ENCODE measurements at places on chromosomes 4 and X.

DNA sequence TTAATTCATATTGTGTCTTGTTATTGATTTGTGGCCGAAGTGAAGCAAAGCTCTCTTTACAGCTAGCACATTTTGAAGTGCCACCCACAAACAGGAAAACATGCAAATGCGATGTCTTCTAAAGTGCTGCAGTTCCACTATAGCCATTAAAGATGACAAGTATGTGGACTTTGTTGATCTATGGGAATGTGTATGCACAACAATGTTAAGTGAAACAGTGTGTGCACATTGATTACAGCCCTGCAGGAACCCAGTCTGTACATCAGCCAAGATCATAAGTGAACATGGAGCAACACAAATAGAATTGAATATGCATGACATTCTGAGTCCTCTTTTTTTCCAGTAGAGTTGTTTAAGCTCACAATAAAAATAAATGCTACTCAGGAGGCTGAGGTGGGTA lies 43.0 kb downstream of the TFDP3 start:
- DNase-seq: no peak

DNA sequence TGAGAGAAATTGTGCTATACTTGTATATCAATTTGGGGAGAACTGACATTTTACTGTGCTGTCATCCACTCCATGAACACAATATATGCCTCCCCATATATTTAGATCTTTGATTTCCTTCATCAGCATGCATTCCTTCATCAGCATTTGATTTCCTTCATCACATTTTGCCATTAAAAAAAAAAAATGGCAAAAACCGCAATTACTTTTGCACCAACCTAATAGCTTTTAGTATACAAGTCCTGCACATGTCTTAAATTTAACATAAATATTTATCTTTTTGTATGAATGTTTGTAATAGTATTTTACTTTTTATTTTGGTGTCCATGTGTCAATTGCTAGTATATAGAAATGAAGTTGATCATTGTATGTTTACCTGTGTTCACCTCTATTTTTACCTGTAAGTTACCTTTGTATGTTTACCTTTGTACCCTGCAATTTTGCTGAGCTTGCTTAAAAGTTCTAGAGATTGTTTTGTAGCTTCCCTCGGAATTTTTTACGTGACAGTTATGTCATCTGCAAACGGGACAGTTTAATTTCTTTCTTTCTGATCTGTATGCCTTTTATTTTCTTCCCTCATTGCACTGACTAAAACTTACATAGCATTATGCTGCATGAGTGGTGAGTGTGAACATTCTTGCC lies 86.2 kb downstream of the CPEB2 start:
- DNase-seq: no peak

- DNase-seq: no peak
Observed at GRCh38 chr4:182265881-182266280, 22.7 kb downstream of the TENM3 start.

- no peak for DNase-seq
Observed at GRCh38 chr4:37393321-37393720, 148.8 kb downstream of the NWD2 start.

DNA sequence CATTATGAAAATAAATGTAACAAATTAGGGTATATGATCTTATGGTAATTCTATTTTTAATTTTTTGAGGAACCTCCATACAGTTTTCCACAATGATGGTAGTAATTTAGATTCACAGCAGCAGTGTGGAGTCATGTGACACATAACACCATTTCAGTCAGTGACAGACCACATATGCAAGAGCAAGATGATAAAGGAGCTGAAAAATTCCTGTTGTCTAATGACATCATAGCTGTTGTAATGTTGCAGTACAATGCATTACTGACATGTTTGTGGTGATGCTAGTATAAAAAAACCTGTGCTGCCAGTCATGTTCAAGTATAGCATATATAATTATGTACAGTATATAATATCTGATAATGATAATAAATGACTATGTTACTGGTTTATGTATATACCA lies 28.5 kb downstream of the EMCN start:
- no peak for DNase-seq

DNA sequence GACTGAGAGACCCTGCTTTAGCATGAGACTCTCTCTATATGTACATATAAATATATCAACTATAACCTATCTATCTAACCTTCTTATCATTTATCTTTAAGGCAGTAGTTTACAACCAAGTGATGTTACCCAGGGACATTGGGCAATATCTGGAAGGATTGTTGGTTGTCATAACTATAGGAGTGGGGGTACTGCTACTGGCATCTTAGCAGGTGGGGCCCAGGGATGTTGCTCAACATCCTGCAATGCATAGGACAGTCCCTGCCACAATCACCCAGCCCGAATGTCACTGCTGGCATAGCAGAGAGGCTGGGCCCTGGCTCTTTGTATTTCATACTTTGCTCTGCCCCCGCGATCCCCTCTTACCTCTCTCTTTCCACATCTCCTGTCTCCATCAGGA lies 397.7 kb downstream of the IL15 start:
- DNase-seq: no peak

DNA sequence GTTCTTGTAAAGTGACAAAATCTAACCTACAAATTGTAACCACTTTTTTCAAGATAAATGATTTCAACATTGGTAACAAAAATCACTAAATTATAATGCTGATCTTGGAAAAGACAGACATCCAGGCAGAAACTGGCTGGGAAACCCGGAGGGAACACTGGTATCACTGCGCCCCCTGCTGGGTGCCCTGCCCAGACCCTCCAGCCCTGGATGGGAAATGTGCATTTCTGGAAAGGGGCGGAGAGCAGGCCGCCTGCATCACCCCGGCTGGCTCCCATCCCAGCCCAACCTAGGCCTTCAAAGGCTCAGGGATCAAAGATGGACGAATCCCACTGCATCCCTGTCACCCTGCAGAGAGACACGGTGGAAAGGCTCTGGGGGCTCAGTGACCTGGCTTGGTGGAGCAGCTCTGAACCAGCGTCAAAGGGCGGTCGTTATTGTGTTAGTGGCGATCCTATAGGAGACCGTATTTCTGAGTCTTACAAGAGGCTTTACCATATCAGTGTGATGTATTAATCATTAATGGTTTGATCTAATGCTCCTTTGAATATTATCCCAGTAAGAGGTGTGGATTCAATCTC lies 37.3 kb downstream of the ACOX3 start:
- DNase-seq: peak; percentile 59

- DNase-seq: no peak
Observed at GRCh38 chr4:180120068-180120467, 2123.1 kb upstream of the TENM3 start.

- no peak for DNase-seq
Observed at GRCh38 chr4:87042221-87042620, 107.4 kb downstream of the AFF1 start.

DNA sequence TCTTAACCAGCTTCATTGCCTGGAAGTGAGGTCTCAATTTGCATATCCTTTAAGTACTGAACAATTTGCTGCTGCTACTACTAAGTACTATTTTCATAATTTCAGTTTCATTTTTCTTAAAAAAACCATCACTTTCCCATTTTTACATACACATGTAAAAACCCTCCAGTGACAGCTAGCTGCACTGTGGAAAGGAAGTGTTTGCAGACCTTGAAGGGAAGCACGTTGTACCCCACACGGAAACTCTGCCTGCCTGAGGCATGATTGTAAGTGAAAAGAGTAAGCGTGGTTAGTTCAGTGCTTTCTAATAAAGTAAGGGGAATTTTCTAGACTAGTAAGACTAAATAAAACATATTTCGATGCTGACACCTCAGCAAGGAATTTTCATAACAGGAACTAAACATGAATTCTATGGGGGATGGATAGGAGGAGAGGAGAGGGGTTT lies 103.6 kb downstream of the RAPGEF2 start:
- no peak for DNase-seq

GRCh38 chr4:123379392-123379791 lies 17.2 kb upstream of the SPRY1 start:
- no peak for DNase-seq

DNA sequence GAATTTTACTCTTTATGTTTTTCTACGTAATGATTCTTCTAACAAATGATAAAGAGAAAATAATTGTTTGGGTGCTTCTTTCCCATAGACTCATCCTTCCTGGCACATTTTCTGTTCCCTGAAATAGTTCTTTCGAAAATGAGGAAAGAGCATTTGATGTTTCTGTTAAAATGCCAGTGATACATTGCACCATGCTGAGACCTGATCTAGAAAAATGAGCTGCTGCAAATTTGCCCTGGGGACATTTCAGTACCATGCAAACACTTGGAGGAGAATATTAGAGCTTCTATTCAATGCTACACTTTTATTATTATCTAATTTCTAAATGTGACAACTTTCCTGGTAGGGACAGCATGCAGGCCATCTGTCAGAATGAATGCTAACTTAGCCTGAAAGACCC lies 83.3 kb downstream of the C4orf33 start:
- no peak for DNase-seq

DNA sequence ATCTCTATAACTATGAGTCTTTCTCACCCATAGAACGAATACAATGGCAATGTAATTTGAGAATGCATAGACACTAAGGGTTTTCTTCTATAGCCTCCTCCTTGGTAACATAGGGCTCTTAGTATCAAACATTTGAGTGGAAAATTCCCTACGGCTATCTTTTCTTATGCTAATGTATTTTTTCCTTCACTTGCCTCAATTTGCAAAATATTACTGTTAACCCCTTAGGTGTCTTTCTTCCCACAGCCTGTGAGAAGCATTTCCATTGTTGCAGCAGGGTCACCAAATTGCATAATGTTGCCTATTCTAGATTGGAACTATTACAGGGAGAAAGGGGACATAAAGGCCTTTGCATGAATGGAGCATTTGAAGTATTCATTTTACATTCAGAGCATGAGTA lies 140.5 kb upstream of the RAPGEF2 start:
- no peak for DNase-seq

GRCh38 chr4:148029781-148030180 lies 297.9 kb downstream of the ARHGAP10 start:
- DNase-seq: no peak

DNA sequence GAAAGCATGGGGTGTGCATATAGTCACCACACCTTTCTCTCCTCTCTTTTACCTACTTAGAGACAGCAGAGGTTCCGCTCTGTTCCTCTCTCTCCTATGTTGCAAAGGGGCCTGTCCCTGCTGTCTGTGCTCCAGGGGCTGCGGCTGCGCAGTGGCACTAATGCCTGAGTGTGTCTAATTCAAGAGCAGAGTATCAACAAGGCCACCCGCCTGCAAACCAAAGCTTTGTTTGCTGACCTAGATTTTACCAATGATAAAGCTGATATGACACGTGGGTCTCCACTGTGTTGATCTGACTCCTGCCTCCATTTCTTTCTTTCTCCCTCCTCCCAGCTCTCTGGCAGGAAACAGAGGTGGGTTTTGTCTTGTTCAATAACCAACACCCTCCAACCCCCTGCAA lies 74.9 kb downstream of the NSG1 start:
- no peak for DNase-seq

GRCh38 chr4:167177925-167178324 lies 56.4 kb downstream of the SPOCK3 start:
- no peak for DNase-seq

GRCh38 chrX:131746491-131746968 lies 202.7 kb downstream of the OR13H1 start:
- no peak for DNase-seq

- DNase-seq: no peak
Observed at GRCh38 chrX:115260330-115260729, 26.4 kb upstream of the LRCH2 start.

DNA sequence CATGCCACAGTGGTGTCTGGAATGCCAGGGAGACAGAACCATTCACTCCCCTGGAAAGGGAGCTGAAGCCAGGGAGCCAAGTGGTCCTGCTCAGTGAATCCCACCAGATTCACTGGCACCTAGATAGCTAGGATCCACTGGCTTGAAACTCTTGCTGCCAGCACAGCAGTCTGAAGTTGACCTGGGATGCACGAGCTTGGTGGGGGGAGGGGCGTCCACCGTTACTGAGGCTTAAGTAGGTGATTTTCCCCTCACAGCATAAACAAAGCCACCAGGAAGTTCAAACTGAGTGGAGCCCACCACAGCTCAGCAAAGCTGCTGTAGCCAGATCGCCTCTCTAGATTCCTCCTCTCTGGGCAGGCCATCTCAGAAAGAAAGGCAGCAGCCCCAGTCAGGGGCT lies 413.3 kb downstream of the PRDM5 start:
- no peak for DNase-seq

GRCh38 chr4:142314247-142314646 lies 531.9 kb downstream of the INPP4B start:
- no peak for DNase-seq

GRCh38 chrX:48956728-48957414 lies 536 bp downstream of the OTUD5 start:
- DNase-seq: no peak

DNA sequence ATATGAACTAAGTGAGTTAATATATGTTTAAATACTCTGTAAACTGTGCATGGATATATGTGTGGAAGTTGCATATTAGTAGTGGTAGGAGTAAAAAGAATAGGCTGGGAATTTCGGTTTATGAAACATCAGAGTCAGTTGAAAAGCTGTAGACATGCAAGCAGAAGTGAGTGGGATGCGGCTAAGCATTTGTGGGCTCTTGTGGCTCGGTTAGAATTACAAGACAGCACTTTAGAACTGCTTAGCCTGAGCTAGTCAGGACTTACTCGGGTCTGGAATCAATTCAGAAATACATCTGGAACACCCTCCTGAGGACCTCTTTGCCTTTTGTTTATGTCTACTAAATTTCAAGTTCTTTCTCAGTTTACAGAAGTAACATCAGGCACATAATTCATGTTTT lies 93.6 kb downstream of the AFF2 start:
- DNase-seq: no peak

- no peak for DNase-seq
Observed at GRCh38 chr4:125483278-125483677, 168.5 kb downstream of the FAT4 start.

DNA sequence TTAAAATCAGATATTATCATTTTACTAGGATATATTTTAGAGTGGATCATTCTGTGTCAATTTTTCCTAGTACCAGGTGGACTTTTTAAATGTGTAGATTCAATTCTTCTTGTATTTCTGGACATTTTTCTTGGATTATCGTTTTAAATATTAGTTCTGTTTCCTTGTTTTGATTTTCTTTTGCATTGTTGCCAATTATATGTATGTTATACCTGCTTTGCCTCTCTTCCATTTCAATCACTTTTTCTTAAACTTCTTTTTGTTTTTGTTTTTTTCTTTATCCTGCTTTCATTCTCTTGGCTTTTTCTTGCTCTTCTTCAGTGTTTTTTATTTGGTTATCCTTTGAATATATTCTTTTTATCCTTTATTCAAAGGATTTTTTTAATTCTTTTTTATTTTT lies 141.0 kb downstream of the STOX2 start:
- no peak for DNase-seq

DNA sequence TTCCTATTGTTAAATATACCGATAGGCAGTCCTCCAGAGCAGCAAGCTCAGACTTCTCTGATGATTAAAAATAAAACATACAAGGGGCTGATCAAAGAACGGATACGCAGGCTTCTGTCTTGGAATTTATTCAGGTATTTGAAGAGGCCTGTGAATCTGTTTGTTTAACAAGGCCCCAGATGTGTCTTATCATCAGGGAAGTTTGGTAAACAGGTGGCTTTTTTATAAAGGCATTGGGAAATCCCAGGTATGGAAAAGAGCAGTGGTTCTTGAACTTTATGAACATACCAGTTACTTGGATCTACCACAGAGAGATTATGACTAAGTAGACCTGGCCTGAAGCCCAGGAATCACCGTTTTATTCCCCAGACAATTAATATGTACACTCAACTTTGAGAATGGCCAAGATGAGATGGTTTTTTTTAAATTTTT lies 47.9 kb downstream of the SOWAHB start:
- DNase-seq: peak; percentile 75

Measured in HFF-Myc (cell line).